ENCODE measurements at places on chromosomes 11 and 22.

- DNase-seq, result no peak
These were observed 9.6 kb upstream of the FOLR3 start for GRCh38 chr11:72125956-72126355.

DNA sequence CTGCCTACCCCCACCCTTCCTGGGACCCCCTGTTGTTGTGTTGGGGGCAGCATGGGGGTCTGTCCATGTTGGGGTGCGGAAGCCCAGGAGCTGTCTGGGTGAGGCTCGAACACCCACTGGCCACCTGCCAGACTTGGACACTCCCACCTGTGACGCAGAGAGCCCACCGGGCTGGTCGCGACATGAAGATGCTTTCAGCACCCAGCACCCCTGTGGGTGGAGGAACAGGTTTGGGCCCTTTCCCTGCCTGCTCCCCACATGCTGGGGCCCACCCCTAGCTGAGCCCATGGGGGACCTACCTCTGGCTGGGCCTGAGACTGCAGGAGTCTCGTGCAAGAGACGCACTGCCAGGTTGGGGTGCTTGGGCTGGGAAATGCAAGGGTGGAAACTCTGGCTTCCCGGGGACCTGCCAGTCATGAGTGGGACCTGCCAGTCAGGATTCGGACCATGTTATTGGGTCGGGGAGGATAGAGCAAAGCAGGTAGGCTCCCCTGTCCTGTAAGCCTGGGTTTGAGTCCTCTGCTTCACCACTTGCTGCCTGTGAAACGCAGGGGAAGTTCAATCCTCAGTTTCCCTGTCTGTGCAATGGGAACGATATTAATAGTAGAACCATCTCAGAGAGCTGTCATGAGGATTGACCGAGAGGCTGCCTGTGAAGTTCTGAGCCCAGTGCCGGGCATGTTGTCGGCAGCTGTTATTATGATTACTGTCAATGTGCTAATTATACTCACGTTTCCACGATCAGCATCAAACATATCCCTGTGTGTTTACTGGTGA, 24.1 kb downstream of the KIAA1671 start:
- no peak for DNase-seq

GRCh38 chr11:85718991-85719807, 33.2 kb upstream of the CCDC89 start:
- no peak for DNase-seq

DNA sequence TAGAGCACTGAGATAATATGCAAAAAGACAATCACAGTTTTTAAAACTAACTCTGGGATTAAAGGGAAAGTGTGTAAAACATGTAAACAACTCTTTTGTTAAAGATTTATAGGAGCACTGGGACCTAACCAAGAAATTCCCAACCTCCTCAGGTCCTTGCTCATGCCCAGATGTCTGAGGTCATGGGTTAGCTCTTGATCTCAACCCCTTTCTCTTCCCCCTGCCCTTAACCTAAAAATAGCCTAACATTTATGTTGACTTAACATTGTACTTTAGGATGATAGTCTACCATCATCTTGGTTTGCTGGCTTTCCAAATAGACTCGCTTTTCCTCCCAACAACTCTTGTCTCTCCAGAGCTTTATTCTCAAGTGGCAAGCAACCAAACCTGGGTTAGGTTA, 258.2 kb upstream of the FAT3 start:
- no peak for DNase-seq

DNA sequence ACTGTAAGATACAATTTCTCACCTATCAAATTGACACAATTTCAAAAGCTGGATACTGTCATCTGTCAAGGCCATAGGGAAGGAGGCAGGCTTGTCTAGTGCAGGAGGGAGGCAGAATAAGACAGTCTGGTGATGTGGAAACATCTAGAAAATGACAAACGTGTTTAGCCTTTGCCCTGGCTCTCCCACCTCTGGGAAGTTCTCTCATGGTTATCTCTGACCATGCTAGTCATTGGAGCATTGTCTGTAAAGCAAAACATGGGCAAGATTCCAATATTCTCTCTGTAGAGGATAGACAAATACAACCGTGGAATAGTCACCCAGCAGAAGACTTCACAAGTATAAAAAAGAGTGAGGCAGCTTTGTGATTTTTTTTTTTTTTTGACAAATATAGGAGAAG, 9.1 kb upstream of the SERHL2 start:
- no peak for DNase-seq

GRCh38 chr11:44863231-44863630, 87.5 kb downstream of the TP53I11 start:
- DNase-seq, result no peak

All from NCI-H446 (cell line).